ENCODE measurements at places on chromosomes 16 and 17.

- no peak for DNase-seq
Observed at GRCh38 chr17:38906460-38907228, 18.8 kb upstream of the LASP1NB start.

DNA sequence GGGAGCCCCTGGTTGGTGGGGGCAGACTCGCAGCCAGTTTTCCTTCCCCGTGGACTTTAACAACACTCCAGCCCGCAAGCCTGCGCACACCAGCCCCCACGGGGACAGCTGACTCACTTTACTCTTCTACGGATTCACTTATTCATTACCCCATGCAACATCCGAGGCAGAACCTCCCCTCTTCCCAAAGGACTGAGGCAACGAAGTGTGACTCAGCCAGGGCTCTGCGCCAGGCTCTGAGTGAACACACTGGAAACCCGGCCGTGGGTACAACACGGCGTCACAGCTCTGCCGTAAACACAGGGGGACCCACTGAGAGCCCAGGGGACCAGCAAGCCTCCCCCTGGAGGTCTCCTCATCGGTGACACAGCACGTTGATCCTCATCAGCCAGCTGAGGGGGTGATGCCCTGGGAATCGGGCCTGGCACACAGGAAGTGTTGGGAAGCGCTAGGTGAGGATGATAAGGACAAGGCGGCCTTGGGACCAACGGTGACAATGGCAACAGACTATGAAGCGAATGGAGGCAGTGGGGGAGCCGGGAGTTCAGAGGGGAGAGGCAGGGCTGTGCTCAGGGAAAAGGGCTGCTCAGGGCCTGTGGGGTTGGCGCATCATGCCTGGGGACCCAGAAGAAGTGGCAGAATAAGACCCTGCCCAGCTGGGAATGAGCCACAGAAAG lies 14.6 kb downstream of the COTL1 start:
- no peak for DNase-seq

- no peak for DNase-seq
Observed at GRCh38 chr16:8768692-8769091, 28.7 kb downstream of the TMEM186 start.

DNA sequence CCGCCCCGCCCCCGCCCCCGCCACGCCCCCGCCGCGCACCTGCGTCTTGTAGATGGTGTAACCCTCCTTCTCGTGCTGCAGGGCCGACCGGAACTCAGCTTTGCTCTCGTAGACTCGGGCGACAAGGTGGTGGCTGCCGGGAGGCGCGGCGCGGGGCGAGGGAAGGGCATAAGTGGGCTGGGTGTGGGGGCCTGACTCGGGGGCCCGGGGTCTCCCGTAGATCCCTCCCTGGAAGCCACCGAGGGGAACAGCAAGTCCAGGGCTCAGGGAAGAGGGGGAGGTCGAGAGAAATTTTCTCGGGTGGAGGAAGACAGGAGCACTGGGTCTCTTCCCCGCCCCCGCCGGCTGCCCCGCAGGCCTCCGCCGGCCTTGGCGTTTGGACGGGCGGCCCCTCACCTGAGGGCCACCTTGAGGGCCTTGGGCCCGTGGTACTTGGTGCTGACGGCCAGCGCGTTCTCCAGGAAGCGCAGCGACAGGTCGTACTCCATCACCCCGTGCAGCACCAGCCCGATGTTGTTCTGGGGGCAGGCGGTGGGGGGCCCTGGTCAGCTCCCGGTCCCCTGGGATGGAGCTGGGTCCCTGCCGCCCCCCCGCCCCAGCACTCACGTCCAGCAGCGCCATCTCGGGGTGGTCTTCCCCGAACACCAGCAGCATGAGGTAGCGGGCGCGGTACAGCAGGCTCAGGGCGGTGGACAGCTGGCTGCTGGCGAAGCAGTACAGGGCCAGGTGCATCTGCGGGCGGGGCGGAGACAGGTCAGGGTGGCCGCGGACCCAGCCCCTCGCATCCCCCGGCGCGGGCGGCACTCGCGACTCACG lies 19.4 kb downstream of the CLUH start:
- no peak for DNase-seq

GRCh38 chr16:4052096-4052495 lies 64.1 kb downstream of the ADCY9 start:
- DNase-seq: no peak

- no peak for DNase-seq
Observed at GRCh38 chr16:13231365-13231764, 330.0 kb downstream of the SHISA9 start.

DNA sequence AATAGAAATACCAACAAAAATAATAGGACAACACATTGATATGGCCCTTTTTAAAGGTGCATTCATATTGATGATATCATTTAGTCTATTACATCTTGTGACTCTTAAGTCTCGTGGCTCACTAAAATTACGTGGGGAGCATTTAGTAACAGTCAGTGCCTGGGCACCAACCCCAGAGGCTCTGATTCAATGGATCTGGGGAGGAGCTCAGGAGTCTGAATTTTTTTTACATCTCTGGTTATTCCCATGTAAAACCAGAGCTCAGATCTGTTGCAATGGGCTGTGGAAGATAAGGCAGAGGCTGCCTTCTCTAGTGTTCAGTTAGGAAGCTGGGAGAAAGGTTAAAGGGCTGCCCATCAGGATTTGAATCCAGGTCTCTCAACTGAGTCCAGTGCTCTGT lies 549.9 kb upstream of the CDH5 start:
- DNase-seq: no peak

GRCh38 chr17:77611791-77612502 lies 346.6 kb upstream of the TNRC6C start:
- no peak for DNase-seq

DNA sequence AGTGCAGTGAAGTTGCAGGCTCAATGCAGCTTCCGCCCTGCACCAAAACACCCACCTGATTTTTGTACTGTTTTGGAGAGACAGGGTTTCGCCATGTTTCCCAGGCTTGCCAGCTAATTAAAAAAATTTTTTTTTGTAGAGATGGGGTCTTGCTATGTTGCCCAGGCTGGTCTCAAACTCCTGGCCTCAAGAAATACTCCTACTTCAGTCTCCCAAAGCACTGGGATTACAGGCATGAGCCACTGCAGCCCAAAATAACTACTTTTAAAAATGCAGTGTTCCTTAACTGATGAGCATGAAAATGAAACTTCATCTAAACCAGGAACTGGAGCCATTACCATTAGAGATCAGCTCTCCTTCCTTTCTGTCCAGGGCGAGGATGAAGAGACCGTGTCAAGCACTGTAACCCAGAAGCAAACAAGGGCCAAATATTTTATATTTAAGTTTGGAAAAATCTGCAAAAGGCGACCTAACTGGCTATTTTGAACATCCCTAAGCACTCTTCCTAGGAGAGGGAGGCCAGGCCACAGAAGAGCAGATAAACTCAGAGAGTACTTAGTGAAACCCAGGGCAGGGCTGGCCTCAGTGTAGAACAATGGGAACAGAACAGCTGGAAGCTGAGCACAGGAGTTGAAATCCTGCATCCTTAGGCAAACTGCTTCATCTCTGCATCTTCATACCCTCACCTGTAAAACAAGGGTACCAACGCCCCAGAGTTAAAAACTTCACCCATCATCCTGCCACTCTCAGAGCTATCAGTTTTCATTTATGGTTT lies 24.0 kb downstream of the CREBBP start:
- DNase-seq: no peak

GRCh38 chr16:69848637-69849545 lies 86.8 kb downstream of the WWP2 start:
- DNase-seq: no peak

GRCh38 chr16:8251298-8251697 lies 339.0 kb downstream of the TMEM114 start:
- DNase-seq: no peak

- DNase-seq: no peak
Observed at GRCh38 chr17:82876602-82877379, 37.0 kb upstream of the ZNF750 start.

DNA sequence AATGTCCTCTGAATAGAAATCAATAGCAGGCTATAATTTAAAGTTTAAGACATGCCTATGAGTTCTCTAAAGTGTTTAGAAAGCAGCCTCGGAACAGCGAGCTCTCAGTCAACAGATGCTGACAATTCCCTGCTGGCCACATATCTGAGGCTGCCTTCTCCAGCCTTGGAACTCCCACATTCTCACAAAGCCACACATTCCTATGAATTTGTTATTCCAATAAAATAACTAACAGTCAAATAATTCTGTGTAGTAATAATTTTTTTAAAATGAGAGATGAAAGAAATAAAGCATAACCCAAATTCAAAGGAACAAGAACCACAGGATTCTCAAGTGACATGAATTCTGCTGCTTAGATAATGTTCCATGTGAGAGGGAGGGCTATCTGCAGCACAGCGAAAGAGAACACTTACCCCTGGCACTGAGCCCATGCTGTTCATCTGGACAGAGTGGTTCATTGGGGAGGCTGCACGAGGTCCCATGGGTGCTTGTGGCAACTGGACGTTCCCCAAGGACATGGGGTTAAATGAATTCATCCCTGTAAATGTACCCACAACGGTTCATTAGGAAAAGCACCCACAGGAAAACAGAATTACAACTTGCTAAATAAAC lies 56.9 kb upstream of the TRAP1 start:
- DNase-seq: no peak

- DNase-seq: no peak
Observed at GRCh38 chr16:52770828-52771227, 223.9 kb upstream of the TOX3 start.

GRCh38 chr17:78876094-78876597 lies 26.9 kb downstream of the CEP295NL start:
- no peak for DNase-seq
